Right renal pelvis (tissue), 4 donors: ENCODE measurements at places on chromosomes 12 and 14. TPM values are rescaled to one million over a fixed set of nuclear protein-coding genes. Genes with fewer than 3 reads are reported as not detected.

DNA sequence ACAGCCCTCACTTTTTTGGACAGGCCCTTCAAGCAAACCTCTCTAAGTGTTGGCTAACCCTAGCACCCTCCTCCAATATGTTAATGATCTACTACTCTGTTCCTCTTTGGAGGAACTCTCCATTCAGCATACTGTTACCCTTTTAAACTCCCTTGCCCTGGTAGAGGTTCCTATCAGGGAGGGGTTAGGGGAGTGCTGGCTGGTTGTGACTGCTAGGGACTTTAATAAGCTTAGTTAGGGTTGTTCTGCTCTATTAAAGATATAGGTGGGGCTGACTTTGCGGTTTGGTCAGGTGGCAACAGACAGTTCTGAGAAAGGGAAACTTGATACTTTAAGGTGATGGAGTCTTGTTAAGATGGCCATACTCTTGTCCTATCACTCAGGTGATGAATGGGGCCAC is 301.5 kb upstream of the FBXO33 start:
- no peak for DNase-seq

GRCh38 chr12:7853557-7853956 is 19.2 kb downstream of the SLC2A14 start:
- DNase-seq = no peak

The INSM2 gene
- polyA plus RNA-seq = not detected

The MEG3 gene
- polyA plus RNA-seq = 87.1 TPM

DNA sequence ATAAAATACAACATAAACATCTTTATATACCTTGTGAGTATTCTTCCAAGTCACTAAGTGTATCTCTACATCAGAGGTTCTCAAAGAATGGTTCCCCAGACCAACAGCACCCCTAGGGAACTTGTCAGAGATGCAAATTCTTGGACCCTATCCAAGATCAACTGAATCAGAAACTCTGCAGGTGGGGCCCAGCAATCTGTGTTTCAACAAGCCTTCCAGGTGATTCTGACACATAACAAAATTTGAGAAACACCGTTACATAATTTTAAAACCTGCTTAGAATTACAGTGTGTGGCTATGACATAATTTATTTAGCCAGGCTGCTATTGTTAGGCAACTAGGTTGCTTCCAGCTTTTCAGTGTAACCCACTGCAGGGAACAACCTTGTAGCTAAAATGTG is 49.8 kb downstream of the NTN4 start:
- DNase-seq = no peak

DNA sequence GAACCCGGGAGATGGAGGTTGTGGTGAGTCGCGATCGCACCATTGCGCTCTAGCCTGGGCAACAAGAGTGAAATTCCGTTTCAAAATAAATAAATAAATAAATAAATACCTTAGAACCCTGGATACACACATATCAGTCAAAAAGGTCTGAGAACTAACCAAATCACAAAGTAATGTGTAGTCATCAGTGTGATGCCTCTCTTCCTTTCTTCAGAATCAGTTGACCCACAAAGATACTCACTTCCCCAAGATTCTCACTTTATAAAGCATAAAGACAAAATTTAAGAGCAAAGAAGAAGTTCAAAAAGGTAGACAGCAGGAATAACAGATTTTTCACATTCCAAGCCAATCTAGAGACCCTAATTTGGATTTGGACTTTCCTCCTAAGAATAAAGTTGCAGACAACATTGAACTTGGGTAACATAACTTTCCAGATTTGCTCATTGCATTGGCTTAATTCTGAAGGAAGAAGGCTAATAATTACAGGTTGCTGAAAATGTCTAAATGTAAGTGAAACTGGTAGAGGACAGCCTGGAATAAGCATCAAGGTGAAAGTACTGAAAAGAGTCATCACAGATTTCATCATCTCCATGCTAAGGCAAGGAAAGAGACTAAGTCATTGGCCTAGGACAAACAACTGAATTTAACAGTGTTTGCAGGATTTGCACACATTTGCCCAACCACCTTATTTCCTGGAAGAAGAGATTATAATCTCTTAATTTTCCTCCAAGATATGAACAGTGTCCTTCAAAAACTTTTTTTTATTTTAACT is 17.4 kb downstream of the TMED10 start:
- no peak for DNase-seq

GRCh38 chr14:75982266-75983018 is 647 bp upstream of the TGFB3 start:
- peak; percentile 72 for DNase-seq

- DNase-seq = peak; percentile 48
Measured at GRCh38 chr12:6700646-6701051, at the start of gene PIANP. PIANP (minus strand) TSS chr12:6700815; CDS start chr12:6698061, 2,754 bp downstream.

- no peak for DNase-seq
Measured at GRCh38 chr12:110373025-110373424, 30.5 kb downstream of the ANAPC7 start.

The MLXIP gene
- 30.7 TPM for polyA plus RNA-seq

- DNase-seq = no peak
Measured at GRCh38 chr14:92317511-92317910, 5.5 kb upstream of the SLC24A4 start.

The GSG1 gene
- polyA plus RNA-seq = 0.48 TPM

GRCh38 chr12:84719997-84720396 is 192.6 kb downstream of the SLC6A15 start:
- DNase-seq = no peak

GRCh38 chr12:49843411-49843810 is 505 bp upstream of the BCDIN3D start:
- no peak for DNase-seq

DNA sequence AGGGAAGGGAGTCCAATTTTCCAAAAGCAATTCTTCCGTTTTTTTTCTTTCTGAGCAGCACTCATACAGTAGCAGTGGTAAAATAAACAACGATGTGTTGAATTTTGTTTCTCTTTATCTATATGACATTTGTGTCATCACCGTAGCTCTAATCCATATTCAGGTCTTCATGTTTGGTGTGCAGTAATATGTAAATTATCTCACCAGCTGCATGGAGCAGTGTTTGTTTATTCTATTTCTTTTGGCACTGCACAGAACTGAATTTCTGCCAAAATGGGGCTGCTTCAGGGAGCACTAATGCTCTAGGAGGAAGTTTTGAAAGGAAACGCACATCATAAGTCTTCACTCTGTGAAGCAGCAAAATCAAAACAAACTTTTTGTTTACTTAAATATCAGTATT is 130.0 kb upstream of the NPAS3 start:
- DNase-seq = no peak

- peak; percentile 22 for DNase-seq
Measured at GRCh38 chr14:47226877-47227520, 448.4 kb downstream of the MDGA2 start.

DNA sequence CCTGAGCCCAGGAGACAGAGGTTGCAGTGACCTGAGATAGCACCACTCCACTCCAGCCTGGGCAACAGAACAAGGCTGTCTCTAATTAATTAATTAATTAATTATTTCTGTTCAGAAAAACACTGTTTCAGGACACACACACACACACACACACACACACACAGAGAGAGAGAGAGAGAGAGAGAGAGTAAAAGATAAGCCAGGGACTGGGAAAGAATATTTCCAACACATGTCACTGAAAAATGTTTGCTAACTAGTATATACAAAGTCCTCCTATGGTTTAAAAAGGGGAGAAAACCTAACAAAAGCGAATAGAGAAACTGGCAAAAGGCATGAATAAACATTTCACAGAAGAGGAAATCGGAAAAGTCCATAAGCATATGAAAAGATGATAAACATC is 18.1 kb upstream of the LRIG3 start:
- no peak for DNase-seq

GRCh38 chr12:43951286-43951685 is 115.4 kb downstream of the TMEM117 start:
- DNase-seq = no peak

DNA sequence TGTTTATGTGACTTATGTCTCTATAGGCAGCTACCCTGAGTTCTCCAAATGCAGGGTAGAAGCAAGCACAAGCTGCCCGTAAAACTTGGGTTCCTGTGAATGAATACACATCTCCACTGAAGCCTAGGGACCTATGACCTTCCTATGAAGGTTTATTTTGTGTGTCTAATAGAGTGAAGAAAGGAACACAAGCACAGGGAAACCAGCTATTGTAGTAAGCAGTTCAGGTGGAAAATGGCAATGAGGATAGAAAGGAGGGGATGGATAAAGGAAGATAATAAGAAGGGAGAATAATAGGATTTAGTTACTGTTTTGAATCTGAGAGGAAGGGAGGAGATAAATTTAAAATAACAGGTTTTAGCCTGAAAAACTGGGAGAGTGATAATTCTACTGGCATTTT is 2.4 kb downstream of the PFKM start:
- DNase-seq = no peak

- DNase-seq = no peak
Measured at GRCh38 chr12:102851246-102851645, 65.8 kb downstream of the PAH start.
